Stimulated activated CD8-positive, alpha-beta memory T cell treated with anti-CD3 and anti-CD28 coated beads, Interleukin-12 subunit alpha, Interleukin-12 subunit beta, amount 100 ng/mL, for 1 hour (primary cell): ENCODE measurements at places on chromosomes 5 and 9.

GRCh38 chr9:82404881-82405280, 416.3 kb downstream of the SPATA31D1 start:
- no peak for DNase-seq

- DNase-seq: no peak
Observed at GRCh38 chr9:27247756-27248155, 49.2 kb downstream of the EQTN start.

- DNase-seq: no peak
Observed at GRCh38 chr5:146079695-146080373, 25.5 kb downstream of the PLAC8L1 start.

- DNase-seq: no peak
Observed at GRCh38 chr9:109939698-109940342, 159.8 kb downstream of the PALM2AKAP2 start.

- no peak for DNase-seq
Observed at GRCh38 chr9:124906966-124907365, 33.9 kb downstream of the GOLGA1 start.
